ENCODE measurements at places on chromosomes 3 and 15. TPM values are rescaled to one million over a fixed set of nuclear protein-coding genes. Genes with fewer than 3 reads are reported as not detected.

DNA sequence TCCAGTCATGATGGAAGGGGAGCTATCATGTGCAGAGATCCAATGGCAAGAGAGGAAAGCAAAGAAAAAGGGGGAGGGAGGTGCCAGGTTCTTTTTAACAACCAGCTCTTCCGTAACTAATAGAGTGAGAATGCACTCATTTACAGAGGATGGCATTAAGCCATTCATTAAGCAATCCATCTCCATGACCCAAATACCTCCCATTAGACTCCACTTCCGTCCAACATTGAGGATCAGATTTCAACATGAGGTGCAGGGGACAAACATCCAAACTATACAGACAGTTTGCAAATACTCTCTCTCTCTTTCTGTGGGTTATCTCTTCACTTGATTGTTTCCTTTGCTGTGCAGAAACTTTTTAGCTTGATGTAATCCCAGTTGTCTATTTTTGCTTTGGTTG lies 21.2 kb downstream of the ZDHHC23 start:
- peak; percentile 69 for ATAC-seq

Gene ANKRD34C
- not detected for total RNA-seq

Gene GP5
- total RNA-seq, result 0.31 TPM

DNA sequence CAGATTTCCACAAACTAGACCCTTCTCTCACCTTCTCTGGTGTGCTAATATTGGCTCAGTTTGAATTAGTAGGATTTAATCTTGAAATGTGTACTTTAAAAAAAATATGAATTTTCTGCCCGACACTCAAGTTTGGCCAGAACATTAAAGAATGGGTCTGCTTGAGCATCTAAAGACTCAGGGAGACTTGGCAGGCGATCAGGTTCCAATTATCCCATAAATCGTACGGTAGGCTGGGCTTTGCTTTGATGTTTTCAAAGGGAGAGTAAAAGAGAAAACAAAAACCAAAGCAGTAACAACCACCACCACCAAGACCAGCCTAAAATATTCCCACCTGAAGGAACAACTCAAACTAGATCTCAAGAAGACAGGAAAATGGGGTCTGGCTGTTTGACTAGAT lies 230.8 kb downstream of the EBLN2 start:
- no peak for ATAC-seq

DNA sequence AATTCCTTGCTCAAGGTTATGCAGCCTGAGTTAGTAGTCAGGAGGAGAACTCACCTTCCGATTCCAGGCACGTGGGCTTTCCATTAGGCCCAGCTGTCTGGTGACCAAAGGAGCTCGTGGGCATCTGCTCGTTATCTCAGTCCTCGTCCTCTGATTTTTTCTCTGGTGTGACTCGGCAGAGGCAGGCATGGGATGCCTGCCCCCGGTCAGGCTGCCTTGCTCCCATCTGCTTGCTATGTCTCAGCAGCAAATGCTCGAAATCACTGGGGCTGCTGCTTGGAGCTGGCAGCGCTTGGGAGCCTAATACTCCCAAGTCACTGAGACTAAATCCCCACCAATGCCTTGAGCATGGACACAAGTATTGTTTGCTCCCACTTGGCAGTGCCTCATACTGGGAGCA lies 84.5 kb upstream of the NMNAT3 start:
- ATAC-seq, result no peak

DNA sequence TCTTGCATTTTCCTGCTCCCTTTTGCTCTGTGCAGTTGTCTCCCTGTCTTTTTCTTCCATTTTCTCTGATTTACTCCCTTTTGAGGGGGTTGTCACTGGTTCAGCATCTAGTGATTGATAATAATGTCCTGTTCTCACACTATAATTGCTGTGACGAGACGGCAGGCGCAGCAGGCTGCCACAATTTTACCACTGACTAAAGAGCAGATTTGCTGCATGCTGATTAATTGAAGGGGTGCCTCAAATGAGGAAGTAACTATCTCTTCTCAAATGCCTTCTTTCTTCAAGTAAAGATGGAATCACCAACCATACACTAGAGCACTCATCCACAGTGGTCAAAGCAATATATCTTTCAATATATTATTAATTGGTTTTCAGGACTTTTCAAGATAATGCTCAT lies 219.3 kb downstream of the CBLB start:
- no peak for ATAC-seq

DNA sequence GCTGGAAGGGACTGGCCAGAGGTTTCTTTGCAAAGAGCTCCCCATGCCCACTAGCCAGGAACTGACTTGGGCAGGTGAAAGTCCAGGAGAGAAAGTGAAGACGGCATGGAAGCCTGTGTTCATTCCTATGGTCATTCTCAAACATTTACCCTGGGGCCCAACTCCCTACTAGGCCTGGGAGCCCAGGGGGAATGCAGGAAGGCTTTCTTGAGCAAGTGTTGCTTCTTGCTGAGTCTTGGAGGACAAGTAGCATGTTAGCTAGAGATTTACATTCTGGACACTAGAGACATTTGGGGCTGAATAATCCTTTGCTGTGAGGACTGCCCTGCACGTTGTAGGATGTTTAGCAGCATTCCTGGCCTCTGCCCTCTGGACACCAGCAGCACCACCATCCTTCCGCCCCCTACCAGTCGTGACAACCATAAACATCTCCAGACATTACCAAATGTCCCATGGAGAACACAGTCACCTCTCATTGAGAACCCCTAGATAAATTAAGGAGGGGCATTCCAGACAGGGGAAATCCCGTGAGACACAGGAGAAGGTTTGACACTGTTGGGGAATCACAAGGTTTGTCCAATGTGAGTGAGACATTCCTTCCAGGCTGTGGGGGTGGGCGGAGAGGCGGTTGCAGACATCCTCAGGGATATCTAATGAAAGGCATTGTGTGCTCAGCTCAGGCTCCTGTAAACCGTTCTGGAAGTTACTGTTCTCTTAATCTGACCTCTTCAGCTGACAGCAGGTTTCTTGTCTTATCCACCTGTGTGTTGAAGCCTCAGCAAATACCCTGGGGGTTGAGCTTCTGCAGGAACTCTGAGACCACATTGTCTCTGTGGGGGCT lies 236.2 kb downstream of the TLE3 start:
- ATAC-seq, result no peak

Gene PDE8A
- 73.2 TPM for total RNA-seq

DNA sequence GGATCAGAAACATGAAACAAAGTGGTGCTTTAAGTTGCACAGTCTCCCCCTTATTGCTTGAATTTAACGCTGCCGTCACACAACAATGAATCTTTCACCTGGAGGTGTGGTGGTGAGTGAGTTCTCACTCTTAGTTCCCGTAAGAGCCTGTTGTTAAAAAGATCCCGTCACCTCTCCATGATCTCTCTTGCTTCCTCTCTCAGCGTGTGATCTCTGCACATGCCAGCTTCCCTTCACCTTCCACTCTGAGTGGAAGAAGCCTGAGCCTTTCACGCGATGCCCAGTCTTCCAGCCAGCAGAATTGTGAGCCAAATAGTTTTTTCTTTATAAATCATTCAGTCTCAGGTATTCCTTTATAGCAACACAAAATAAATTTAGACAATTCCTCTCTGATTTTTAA lies 136.7 kb upstream of the CHL1 start:
- no peak for ATAC-seq

Gene TAGLN3
- 1.5 TPM for total RNA-seq

DNA sequence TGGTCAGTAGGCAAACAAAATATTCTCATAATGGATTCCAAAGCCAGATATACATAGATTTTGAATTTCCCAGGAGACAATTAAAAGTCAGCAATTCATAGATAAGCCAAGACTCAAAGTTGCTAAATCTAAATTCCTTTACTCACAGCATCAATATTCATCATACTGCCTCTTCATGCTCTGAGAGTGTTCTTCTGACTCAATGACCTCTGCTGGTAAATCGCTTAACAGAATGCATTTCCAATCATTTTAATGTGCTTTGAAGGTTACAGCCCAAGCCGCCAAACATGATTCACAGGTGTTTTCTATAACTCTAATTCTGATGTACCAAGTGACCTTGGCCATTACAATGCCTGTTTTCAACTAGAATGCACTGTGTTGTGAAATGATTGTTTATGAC lies 24.2 kb upstream of the SLC4A7 start:
- no peak for ATAC-seq

DNA sequence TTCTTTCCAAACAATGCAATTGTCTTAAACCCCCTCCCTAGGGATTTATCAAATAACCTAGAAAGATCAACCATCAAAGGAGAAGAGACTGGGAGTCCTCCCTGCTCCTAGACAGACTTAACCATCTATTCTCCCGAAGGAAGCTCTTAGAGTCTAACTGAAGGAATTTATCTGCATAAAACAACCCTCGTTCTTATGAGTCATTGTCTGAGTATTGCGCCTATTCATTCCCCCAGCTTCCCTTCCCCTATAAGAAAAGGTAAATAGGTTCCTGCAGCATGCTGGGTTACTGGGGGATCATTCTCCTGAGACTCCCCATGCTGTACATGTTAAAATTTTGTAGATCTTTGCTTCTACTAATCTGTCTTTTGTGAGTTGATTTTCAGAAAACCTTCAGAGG lies 412.7 kb downstream of the OCA2 start:
- ATAC-seq, result no peak

GRCh38 chr3:85254738-85255137 lies 295.9 kb downstream of the CADM2 start:
- no peak for ATAC-seq

Gene CSNK1G1
- total RNA-seq, result 14.2 TPM

DNA sequence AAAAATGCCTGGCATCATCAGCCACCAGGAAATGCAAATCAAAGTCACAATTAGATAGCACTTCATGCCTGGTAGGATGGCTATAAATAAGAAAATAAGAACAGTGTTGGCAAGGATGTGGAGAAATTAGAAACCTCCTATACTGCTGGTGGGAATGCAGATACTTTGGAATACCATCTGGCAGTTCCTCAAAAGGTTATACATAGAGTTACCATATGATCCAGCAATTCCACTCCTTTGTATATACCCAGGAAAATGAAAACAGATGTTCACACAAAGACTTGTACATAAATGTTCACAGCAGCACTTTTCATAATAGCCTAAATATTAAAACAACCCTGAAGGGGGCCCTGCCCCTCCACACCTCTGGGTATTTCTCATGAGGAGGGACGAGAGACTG lies 13.7 kb downstream of the ACSBG1 start:
- ATAC-seq, result no peak

DNA sequence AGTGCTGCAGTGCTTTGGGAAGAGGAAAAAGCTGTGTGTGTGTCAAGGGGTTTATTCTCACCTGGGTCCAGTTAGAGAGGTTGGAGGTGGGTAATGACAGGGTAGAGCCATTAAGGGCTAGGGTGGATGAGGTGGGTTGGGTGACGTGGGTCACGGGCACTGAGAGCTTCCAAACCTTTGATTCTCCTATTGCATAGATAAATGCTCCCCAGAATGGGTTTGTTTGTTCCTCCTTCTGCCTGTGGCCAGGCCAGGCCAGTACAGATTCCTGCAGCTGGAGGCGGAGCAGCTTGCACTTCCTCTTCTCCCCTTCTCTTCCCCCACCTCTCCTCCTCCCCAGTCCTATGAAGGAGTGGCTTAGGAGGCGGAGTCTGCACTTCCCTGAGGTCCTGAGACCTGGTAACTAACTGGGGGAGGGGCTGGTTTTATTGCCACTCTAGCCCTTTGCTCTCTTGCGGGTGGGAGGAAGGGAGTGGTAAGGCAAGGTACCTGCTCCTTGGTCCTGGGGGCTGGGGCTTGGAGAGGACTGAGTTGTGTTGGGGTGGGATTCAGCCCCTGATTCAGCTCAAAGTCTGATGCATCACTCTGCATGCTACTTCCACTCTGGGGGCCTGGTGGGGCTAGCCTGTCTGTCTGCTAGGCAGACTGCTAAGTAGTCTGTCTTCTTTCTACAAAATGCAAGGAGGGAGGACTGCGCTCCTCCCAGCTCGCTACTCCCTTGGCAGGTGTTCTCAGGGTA lies 3.5 kb downstream of the SPINT1 start:
- peak; percentile 33 for ATAC-seq

Gene ITPKA
- total RNA-seq, result 0.94 TPM

DNA sequence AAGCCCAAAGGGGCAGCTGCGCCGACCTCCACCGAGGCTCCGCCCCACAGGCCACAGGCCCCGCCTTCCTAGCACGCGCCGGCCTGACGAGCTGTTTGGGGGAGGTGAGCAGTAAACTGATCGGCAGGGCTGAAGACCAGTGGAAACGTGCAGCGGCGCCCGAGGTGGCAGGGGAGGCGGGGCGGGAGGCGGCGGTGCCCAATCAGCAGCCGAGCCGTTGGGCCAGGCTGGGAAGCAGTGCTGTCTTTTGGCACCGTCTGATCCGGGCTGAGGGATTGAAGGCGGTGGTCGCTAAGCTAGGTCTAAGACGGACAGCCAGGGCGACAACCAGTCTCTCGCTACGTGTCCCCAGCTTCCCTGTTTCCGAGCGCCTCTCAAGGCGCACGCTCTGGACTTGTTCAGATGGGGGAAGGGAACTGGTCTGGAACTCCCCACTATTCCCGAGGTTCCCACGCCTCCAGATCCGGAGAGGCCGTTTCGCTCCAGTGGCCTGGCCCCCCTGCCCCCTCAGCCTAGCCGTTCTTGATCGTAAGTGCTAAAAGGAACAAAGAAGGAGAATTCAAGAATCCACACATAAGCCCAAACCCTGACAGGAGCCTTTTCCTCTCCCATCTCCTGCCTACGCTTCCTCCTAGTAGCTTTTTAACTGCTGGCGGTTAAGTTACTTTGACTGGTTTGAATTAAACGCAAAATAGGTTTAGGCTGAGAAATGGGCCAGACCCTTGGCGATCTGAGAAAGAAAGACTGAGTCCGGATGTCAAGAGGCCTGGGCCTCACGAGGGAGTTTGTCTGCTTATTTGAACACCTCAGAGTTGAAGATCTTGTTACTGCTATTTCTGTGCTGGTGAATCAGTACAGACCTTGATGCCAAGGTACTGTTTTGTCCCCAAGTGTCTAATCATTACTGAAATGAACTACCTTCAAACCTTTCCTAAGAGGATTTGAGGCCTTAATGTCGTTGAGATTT lies at the start of gene FMN1:
Gene FMN1, minus strand, starts transcription at position 11 of the 967 bp plus-strand sequence. CDS start 39,800 bp downstream, outside the sequence.
- ATAC-seq, result peak; percentile 99

DNA sequence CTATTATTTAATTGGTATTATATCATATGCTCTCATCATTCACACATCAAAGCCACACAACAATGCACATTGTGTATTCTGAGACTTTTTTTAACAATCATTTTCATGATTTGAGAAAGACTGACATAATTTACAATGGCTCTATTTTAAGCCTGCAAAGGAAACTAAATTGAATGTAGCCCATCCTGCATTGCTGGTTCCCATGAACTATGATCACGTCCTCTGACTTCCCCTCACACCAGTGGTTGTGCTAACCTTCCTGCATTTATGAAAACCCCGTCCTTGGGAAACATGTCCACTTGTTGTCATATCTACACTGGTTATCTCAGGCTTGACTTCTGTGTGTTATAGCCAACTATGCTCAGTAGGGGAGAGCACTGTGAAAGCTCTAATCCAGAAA lies 546.2 kb downstream of the MECOM start:
- no peak for ATAC-seq

DNA sequence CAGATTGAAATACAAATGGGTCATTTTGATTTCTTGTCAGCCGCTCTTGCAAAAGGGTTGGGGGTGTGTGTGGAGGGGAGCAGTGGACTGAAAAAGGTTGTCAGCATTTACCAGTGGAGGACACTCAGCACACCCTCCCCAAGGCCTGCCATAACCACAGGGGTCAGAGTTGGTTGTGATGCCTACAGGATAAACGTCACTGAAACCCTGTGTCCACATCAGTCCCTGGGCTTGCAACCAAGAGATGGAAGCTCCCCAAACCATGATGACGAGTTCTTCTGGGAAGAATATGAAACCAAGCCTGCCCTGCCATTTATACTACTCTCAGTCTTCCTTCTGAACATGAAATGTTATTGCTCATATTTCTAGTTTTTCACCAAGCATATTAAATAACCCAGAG lies 54.0 kb upstream of the UMPS start:
- ATAC-seq, result no peak

Gene GALNT15
- total RNA-seq, result 297 TPM

GRCh38 chr3:120801484-120801883 lies 58.9 kb downstream of the GTF2E1 start:
- ATAC-seq, result no peak

Gene ERC2
- 2.9 TPM for total RNA-seq

Gene MUSTN1
- total RNA-seq, result 20.9 TPM

Data from gastroesophageal sphincter (tissue), 4 donors.